Foreskin fibroblast (primary cell): ENCODE measurements at places on chromosomes 3 and 15.

GRCh38 chr15:50944672-50945071 is 36.2 kb downstream of the AP4E1 start:
- DNase-seq, result no peak

DNA sequence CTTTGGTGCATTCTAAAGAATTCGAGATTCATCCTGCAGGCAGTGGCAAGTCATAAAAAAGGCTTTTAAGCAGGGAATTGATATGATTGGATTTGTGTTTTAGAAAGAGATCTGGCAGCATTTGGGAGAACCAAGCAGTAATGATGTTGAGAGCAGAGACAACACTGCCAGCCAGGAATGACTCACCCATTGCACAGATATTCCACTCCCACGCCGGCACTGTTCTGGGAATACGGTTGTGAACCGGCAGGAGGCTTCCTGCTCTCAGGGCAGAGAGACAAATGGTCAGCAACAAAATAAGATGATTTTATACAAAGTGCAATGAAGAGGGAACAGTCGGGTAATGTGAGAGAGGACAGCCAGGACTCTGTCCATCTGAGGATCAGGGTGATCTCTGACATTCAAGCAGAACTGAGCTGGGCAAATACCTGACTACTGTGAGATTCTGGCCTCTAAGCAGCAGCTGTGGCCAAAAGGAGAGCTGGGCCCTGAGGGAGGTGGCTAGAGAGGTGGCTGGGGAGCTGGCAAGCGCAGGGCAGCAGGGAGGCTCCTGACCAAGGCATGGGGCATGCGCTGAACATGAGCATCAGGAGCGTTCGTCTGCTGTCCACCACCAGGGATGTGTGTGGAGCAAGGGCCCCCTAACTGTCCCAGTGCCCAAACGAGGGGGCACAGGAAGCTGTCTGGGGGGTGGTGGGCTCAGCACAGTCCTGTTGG is 56.1 kb upstream of the PLXNA1 start:
- DNase-seq, result peak; percentile 86

GRCh38 chr3:30477149-30477921 is 129.1 kb upstream of the TGFBR2 start:
- DNase-seq, result no peak

DNA sequence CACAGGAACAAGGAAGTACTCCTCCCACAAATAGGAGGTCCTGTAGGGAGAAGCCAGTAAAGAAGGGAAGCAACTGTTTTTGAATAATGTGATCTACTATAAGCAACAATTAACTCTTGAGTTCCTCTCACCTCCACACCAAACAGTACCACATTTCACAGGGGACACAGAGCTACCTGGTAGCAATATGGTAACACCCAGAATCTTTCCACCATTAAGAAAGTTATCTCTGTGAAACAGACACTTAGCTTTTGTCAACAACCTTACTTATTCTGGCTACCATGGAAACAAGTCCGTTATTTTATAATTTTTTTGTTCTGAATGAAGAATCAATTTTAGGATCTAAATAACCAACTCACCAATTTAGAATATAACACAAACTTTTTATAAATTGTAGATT is 49.5 kb downstream of the TBL1XR1 start:
- DNase-seq, result no peak

DNA sequence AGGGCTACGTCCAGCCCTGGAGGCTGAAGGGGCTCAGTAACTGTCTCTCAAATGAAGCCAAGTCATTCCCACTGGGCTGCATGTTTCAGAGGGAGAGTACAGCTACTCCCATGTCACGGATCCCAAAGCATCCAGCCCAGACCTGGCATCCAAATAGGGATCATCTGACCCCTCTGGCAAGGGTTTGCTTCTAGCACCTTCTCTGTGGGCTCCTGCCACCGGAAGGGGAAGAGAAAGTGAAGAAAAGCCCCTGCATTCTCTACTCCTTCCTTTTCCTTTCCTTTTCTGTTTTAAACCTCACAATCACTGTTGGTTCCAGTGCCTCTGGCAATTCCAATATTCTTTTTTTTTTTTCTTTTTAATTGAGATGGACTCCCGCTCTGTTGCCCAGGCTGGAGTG is 64.5 kb upstream of the CTSH start:
- DNase-seq, result no peak

DNA sequence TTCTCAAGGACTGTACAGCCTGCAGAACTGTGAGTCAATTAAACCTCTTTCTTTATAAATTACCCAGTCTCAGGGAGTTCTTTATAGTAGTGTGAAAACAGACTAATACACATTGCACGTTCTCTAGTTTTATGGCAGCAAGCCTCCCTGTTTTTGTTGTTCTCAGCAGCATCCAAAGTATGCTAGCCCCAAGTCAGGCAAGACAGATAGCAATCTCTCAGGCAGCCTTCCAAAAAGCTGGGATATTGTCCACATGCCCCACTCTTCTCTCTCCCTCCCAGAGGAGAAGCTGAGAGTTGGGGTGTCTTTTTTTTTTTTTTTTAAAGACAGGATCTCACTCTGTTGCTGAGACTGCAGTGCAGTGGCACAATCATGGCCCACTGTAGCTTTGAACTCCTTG is 130.6 kb downstream of the ISL2 start:
- DNase-seq, result no peak

GRCh38 chr3:116050311-116050915 is 394.9 kb downstream of the LSAMP start:
- DNase-seq, result no peak

GRCh38 chr3:270688-271087 is 74.1 kb downstream of the CHL1 start:
- DNase-seq, result no peak

DNA sequence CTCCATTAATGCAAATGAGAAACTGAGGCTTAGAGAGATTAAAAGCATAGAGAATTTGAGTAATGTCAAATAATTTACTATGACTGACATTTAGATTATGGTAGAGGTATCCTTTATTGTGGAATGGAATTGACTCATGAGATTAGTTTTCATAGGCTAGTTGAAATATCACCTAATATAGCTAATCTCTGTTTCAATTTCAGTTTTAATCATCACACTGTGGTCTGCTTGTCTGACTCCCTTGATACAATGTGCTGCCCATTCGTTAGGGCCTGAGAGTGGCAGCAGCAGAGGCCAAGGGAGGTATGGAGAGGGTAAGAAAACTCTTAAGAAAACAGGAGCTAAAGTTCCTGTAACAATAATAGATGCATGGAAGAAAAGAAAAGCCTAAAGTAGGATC is 13.2 kb upstream of the ZBTB20 start:
- DNase-seq, result no peak

GRCh38 chr15:63623232-63623969 is 26.2 kb downstream of the FBXL22 start:
- DNase-seq, result no peak

GRCh38 chr3:17938313-17938712 is 195.9 kb upstream of the TBC1D5 start:
- no peak for DNase-seq
